Mucosa of gallbladder (tissue), 1 donor: ENCODE measurements at places on chromosomes 2 and 18.

GRCh38 chr2:30422444-30423040 lies 24.5 kb upstream of the LCLAT1 start:
- DNase-seq, result no peak

DNA sequence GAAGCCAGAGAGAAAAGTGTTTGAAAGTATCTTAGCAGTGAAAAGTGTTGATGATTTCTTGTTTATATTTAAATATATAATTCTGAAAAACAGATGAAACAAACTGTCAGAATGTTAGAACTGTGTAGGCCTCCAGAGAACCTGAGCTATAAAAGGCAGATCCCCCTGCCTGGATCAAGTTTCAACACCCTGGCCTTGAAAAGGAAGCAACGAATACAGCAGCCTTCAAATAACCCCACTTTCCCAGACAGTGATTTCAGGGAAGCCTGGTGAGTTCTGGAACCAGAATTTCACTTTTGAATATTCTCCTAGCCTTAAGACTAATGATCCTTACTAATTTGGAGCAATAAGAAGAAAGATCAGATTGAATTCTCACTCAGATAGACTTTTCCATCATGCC lies 13.3 kb upstream of the TRIM43 start:
- DNase-seq, result no peak

DNA sequence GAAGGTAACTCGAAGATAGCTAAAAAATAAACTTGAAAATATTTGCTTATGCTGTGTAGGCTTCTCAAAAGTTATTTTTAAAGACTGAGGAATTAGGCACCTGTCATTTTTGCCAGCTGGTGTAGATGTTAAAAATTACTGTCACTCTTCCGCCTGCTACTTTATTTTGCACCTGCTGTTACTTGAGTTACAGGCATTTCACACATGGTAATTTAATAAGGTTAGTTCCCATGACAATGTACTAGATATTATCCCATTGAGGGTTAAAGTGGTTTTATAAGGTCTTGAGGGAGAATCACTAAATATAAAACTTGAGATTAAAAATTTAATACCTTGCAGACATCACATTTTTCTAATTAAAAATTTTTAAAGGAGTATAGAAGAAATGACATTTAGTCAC lies 26.6 kb downstream of the MYL1 start:
- DNase-seq, result no peak

- DNase-seq, result no peak
These were observed 26.8 kb downstream of the SH3BP4 start for GRCh38 chr2:234978466-234979203.

GRCh38 chr18:57018845-57019244 lies 128.0 kb upstream of the BOD1L2 start:
- no peak for DNase-seq

DNA sequence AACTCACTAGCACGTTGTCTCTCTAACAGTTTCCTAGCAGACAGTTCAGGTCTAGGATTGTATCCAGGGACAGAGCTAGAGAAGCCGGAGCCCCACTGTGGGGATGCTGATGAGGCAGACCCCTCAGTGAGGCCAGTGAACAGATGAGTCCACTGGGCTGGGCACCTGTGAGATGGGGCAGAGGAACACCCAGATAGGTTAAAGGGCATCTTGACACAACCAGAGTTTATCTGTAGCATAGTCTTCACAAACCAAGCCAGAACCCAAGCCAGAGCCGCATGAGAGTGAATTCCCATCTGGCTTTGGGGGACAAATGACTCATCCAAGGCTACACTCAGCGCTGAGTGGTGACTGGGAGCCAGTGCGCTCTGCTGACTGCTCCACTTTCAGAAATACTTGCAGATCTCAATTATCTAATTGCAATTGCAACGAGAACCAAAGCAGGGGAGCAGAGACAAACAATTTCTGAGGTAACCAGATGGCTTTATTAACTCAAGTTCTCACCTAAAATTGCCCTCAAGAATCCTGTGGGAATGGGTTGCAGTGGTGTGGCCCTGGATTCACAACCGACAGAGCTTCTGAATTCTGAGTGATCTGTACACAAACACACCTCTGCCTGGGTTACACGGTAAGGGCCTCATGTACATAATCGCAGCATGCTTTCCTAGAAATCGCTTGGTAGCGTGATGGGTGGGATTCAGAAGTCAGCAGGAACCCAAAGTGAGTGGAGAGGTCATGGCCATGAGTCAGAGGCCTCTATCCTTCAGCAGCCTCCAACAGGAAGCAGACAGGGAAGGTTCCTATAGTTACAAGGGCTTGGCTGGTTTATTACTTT lies 48.7 kb upstream of the MSH2 start:
- DNase-seq, result no peak

- DNase-seq, result peak; percentile 74
These were observed 378.8 kb downstream of the PTPRM start for GRCh38 chr18:7945882-7946281.

DNA sequence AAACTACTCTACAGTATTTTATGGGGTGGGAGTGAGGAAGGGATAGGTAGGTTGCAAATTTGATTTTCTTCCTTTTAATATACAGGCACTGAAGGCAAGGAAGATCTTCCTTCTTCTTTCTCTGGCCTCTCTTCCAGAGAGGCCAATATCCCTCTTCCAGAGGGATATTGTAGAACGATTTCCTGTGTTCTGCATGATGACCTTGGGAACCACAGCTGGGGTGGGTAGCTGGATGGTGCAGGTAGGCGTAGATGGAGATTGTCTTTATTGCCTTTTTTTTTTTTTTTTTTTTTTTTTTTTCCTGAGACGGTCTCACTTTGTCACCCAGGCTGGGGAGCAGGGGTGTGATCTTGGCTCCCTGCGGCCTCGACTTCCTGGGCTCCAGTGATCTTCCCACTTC lies 49.4 kb downstream of the GATA6 start:
- no peak for DNase-seq

- DNase-seq, result no peak
These were observed 195.6 kb upstream of the MC4R start for GRCh38 chr18:60568220-60568619.

DNA sequence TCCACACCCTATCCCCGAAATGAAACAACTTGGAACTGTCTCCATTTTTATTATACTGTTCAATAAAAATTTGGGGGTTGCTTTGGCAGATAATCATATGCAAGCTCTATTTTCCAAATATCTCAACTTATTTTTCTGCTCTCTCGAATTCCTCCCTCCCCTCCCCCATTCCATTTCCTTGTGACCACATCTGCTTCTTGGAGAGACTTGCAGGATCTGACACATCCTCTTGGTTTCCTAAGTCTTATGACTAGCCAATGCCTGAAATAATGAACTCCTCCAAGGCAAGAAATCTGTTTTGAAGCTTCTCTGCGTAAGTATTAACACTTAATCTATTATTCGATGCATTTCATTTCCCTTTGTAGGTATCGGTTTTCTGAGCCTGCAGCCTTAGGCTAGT lies 16.1 kb downstream of the TGIF1 start:
- DNase-seq, result no peak

GRCh38 chr2:95185197-95185596 lies 19.6 kb downstream of the ZNF2 start:
- DNase-seq, result no peak

GRCh38 chr2:24754985-24755705 lies 38.0 kb downstream of the PTRHD1 start:
- DNase-seq, result no peak

GRCh38 chr18:33596178-33596854 lies 18.3 kb downstream of the ASXL3 start:
- DNase-seq, result no peak

DNA sequence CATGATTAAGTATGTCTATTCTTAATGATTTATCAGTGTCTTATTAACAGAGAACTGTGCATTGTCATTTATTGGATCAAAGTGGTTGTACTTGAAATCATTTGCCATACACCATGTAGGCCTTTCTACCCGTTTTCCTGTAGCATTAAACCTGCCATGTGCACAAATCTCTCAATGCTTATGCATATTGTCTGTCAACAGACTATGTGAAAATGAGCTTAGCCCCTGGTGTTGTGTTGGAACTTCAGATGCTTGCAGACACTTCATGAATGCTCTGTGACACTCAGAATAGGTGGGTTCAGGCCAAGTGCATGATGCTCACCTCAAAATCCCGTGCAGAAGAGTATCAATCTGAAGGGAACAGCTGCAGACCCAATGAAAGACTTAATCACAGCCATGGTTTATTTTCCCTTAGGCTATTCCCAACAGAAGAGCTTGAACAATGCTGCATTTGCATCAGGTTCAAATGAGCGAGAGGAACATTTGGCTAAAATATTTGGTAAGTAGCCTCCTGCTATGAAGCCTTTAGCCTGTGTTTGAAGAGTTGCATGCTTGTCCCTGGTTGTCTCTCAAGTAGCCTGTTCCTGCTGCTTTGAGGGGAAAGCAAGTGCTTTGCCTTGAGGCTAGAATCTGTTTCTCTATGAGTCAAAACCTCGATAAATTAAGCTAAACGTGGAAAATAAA lies 6.1 kb downstream of the C2orf92 start:
- no peak for DNase-seq

DNA sequence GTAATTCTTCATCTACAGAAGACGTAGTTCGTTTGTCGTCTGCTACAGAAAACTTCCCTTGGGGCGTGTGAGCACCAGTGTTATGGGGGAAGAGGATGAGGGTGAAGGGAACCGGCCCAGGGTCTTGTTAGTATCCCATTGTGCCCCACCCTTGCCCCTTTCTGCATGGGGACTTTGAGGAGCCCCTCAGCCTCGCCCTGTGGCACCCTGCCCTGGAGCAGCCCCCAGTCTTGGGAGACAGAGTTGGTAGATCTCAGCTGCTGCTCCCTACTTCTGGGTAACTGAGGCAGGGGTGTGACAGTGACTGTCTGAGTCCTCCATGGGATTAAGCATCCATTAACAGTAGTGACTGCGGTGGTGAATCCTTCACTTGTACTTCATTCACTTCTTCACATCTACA lies 50.1 kb downstream of the RNF144A start:
- DNase-seq, result no peak

DNA sequence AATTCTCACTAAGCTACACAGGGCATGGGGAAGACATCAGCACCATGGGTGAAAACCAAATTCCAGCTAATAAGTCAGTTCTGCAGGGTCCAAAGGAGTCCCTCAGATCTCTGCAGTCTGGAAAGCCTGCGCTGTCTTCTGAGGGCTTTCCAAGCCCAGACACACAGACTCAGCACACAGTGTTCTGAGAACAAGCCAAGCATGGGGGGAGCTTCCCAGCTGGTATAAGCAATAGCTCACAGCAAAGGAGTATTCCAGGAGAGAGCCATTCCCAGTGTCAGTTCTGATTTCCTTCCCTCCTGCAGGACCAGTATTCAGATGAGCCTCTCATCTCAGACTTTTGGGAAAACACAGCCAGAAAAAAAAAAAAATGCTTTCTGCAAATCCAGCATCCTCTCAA lies 370.8 kb downstream of the TNS1 start:
- DNase-seq, result peak; percentile 62

DNA sequence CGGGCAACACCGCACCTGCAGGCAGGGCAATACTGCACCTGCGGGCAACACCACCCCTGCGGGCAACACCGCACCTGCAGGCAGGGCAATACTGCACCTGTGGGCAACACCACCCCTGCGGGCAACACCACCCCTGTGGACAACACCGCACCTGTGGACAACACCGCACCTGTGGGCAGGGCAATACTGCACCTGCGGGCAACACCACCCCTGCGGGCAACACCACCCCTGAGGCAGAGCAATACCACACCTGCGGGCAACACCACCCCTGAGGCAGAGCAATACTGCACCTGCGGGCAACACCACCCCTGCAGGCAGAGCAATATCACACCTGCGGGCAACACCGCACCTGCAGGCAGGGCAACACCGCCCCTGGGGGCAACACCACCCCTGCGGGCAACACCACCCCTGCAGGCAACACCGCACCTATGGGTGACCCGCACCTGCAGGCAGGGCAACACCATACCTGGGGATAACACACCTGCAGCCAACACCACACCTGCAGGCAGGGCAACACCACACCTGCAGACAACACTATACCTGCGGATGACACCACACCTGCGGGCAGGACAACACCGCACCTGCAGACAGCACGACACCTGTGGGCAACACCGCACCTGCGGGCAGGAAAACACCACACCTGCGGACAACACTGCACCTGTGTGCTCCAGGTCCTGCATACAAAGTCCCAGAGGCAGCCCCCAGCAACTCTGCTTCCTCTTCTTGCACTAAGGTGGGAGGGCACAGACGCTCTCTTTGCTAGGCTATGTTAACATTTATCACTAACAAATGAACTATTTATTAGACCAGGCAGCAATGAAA lies 57.7 kb downstream of the EIPR1 start:
- DNase-seq, result no peak

GRCh38 chr18:72107647-72108383 lies 436.3 kb downstream of the CBLN2 start:
- DNase-seq, result peak; percentile 39

DNA sequence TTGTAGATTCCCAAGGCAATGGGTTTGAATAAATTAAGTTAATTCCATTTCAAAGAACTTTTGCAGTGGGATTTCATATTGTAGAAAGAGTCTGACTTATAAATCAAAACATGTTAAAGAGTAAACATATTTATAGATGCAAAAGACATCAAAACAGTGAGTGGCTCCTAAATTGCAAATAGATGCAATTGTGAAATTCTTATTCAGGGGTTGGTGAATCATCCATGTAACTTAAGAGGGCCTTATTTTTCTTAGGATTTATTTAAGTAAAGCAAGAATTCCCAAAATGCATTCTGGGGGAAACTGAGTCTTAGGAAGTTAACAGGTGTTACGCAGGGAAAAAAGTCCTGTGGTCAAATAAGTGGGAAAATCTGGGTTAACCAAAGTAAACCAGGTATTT lies 11.3 kb downstream of the TANC1 start:
- DNase-seq, result no peak

DNA sequence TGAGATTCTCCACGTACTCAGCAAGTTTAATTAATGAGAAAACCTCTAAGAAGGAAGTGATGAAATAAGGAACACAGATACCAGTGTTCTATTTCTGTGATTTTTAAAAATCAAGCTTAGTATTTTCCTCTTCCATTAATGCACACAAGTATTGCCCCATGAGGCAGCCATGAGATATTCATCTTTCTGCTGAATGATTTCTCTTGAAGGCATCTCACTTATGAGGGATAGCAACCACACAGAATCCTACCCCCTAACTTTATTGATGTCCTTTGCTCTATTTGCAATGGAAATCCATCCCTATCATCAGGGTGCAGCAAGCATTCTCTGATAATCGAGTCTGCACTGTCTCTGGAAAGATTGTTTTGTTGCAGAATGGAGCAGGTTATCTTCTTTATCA lies 244.1 kb upstream of the NRP2 start:
- DNase-seq, result no peak

DNA sequence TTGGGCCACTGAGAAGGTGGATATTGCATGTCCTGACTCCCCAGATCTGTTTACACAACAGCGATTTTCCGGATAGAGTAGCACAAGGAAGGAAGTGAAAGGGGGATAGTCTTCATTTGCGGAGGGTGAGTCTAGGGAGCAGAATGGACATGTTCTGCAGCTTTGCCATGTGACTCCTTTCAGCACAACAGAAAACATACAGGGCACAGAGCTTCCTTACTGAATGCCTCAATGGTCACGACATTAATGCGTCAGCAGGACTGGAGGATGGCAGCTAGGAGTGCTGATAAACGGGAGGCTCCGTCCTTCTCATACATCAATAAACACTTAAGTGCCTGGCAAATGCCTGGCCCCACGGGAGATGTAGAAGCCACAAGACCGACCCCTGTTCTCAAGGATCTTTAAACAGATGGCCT lies 163.0 kb downstream of the FAM210A start:
- peak; percentile 36 for DNase-seq
